ENCODE measurements at places on chromosomes 16 and 17.

DNA sequence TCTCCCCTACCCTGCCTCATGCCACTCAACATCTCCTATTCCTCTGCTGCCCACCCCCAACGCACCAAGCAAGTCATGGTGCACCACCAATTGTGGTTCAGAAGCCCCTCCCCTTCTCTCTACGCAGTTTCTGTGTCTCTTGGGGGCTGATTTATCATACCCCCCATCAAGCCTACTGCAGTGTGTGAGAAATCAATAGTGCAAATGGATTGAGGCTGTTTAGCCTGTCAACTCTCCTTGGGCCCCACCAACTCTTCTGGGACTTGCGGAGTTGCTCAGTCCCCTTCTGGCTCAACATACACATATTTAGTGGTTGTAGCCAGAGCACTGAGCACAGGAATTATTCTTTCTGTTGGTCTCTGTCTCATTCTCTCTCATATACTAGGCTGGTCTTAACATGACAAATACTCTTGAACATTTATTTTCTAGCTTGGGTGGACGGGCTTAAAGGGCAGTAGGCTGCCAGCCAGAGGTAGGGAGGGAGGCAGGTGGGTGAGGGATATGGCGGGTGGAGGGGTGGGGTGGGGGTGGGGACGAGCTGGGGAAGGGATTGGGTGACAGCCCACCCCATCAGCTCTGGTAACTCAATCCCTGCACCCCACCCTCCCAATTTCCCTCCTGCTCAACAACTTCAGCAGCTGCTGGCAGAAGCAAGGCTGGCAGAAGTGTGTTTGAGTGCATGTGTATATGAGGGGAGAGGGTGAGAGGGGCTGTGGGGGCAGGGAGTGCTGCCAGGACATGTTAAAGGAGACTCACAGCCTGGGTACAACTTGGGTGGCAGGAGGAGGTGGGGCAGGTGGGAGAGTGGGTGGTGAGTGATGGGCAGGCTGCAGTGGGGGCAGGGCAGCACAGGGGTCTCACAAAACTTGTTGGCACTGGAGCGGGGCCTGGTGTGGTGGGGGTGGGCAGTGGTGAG is 4.9 kb downstream of the RARA start:
- DNase-seq = no peak

DNA sequence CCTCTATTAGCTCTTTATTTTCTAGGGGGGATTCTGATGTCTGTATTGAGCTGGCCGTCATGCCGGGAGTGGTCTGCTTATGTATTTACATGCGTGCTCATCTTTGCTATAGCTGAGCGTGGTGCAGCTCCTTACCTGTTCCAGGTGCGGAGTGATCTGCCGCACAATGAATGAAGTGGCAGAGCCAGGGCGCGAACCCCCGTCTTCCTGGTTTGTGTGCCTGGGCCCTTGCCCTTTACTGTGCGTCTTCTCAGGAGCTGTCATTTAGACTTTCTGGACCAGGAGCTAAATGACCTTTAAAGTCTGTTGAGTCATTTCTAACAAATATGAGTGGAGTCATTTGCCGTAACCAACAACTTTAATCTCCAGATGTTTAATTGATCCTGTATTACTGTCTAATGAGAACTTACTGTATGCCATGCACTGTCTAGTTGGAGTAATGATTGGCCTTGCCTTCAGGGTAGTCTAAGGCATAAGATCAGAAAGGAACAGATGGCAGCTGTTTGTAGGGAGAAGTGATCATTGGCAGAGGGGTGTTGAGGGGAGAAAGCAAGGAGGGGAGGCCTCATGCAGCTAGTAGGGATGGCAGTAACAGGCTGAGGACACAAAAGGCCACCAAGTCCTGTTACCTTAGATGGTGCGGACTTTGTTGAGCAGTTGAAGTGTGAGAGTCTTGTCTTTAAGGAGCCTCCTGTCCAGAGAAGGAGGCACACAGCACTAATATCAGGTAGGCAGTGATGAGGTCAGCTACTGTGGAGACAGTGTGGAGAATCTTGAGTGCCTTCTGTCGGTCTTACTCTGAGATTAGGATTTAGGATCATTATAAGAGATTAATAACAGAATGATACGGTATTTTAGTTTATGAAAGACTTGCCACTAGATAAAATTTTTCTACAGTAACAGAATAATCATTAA is 53.9 kb downstream of the USP10 start:
- DNase-seq = no peak

- no peak for DNase-seq
Measured at GRCh38 chr17:39716879-39717536, 13.3 kb downstream of the MIEN1 start.

DNA sequence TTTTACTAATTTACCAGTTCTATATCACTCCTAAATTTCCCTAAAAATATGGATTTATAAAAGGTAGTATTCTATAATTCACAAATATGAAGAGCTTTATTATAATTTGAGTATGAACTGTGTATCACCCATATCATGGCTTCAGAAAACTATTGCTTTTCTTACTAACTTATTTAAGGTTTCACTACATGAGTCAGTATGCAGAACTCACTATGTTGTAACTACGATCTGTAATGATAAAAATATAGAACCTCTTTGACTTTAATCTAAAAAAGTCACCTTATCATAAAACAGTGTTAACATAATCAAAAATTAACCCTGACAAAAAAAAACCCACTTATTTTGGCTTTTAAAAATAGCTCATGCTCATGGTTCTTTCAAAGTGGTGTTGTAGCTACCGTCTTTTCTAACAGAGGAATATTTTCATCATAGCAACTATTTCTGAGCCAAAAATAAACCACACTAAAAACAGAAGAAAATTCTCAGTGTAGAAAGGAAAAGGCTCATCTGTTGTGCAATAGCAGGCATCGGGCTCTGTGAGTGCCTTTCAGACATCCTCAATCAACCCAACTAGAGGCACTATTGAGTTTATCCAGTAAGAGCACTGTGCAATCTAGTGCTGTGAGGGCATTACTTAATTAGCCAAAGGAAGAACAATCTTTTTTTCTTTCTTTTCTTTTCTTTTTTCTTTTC is 42.1 kb downstream of the ITGAM start:
- DNase-seq = peak; percentile 6
